ENCODE measurements at places on chromosomes 13 and 19.

DNA sequence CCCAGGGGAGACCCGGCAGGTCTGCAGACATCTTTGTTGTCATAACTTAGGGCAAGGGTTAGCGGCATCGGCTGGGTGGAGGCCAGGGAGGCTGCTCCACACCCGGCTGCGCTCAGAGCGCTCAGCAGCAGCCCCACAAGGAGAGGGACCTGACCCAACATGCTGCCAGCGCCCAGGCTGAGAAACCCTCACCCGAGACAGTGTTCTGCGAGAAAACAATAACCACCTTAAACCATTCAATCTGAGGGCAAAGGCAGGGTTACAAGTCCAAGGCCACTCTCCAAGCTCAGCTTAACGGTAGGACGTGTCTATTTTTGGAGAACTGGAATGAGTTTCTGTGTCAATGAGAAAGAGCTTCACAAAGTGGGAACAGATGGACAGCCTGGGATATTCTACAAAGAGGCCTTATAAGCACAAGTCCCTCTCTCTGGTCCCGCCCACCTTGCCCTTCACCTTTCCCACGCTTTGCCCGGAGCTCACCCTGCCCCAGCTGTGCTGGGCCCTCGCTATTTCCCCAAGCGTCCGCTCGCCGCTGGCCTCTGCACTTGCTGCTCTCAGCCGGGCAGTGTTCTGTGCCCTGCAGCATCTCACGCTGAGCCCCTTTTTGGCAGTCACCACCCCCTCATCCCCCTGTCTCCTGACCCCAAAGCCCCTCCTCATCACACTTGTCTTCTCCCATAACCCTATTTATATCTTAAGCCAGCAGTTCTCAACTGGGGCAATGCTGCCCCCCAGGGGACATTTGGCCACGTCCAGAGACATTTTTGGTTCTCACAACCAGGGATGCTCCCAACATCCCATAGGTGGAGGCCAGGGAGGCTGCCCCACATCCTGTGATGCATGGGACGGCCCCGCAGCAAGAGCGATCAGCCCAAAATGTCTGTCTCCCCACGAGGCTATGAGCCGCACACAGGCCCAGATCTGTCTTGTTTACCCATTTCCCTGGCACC lies 17.6 kb downstream of the PPP1R12C start:
- DNase-seq, result no peak

GRCh38 chr13:30796132-30796572 lies 60.8 kb downstream of the ALOX5AP start:
- DNase-seq, result no peak

- DNase-seq, result no peak
These were observed 39.9 kb upstream of the CCNE1 start for GRCh38 chr19:29771708-29772414.

DNA sequence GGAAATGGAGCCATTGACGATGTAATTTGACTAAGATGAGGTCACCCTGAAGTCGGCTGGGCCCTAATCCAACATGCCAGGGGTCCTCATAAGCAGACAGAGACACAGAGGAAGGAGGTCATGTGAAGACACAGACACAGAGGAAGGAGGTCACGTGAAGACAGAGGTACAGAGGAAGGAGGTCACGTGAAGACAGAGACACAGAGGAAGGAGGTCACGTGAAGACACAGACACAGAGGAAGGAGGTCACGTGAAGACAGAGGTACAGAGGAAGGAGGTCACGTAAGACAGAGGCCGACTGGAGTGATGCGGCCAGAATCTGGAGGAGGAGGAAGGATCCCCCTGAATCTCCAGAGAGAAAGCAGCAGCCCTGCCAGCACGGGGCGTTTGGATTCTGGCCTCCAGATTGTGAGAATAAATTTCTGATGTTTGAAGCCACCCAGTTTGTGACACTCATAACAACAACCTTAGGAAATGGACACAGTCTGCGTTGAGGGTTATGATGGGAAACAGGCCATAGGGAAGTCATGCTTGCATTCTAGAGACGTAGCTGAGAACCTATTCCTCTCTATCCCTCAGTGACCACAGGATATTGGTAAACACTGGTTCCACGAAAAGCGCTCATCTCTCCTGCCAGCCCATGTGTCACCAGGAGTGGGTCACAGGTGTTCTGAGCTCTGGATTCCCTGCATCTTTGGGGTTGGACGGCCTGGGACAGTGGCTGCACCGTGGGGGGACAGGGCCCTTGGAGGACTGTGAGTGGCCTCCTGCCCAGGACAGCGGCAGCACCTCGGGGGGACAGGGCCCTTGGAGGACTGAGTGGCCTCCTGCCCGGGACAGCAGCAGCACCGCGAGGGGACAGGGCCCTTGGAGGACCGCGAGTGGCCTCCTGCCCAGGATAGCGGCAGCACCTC lies 108.5 kb downstream of the SOX1 start:
- no peak for DNase-seq

- no peak for DNase-seq
These were observed 1233.7 kb downstream of the PCDH17 start for GRCh38 chr13:58865286-58865685.

DNA sequence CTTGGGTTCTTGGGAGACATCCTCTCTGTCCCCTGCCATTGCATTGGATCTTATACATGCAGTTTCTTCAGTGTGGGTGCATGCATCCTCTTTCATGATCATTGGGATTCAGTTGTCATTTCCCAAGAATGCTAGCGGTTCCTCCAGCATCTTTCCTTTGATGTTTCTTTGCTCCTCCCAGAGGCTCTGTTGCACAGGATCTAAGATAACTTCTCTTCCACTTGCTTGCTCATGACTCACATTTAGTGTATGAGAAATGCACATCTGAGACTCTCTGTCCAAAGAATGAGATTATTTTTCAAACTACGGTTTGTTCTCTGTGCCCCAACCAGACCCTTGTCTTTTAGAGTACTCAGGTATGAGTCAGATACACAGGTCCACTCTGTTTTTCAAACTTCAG lies 197.1 kb downstream of the NDFIP2 start:
- no peak for DNase-seq

DNA sequence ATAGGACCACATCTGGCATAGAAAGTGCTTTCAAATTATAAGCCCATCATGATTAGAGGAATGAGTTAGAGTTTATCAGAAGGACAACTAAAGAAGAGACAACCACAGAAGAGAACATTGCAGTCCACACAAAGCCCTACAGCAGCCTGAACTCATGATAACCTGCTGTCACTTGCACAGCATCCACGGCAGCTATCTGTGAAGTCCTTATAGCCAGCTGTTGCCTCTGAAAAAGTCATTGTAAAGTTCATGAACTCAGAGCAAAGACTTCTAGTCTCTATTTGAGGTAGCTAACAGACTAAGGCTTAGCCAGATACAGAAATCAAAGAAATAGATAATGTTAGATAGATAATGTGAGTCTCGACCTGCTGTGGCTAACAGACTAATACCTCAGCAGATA lies 450.0 kb downstream of the KLF5 start:
- no peak for DNase-seq

- DNase-seq, result no peak
These were observed 327.5 kb upstream of the DACH1 start for GRCh38 chr13:72194523-72194922.

GRCh38 chr19:47309608-47310007 lies at the start of gene C5AR1:
TSS of gene C5AR1 (plus strand) at chr19:47309861. CDS start at chr19:47309896, 35 bp downstream.
- no peak for DNase-seq

DNA sequence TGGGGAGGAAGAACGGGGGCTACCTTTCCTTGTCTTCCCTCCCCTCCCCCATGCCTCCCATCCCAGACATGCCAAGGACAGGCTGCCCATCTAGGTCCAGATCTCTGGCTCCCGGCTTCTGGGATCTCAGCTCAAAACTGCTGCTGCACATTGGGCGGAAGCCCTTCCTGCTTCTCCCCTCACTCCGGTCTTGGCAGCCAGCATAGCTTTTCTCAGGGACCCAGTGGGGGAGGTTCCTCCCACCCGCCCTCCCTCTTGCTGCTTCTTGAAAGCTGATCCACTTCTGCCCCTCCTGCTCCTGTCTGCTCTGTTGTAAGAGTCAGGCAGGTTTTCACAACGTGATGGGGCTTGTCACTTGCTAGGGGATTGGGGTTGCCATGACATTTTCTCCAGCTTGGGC lies 21.7 kb upstream of the RNF17 start:
- DNase-seq, result no peak

- peak; percentile 48 for DNase-seq
These were observed at the start of gene AKT2 for GRCh38 chr19:40284501-40285352. TSS of gene AKT2 (minus strand) at chr19:40285345. CDS start at chr19:40265267, 20,078 bp downstream.

DNA sequence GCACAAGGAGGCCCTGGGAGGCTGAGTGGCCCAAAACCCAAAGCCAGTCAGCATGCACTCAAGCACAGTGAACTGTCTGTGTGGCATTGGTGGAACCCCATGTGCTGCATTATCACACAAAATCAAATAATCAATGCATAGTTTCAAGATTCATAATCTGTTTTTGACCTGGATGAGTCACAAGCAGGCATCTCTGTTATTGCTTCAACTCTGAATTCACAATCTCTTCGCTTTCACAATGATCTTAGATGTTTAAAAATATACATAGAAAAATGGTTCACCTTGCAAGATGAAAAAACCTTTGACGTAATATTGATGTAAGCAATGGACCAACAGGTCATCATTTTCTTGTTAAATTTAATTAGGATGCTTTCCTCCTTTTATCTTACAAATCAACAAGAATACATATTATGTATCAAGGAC lies 455.4 kb downstream of the IRS2 start:
- DNase-seq, result no peak

DNA sequence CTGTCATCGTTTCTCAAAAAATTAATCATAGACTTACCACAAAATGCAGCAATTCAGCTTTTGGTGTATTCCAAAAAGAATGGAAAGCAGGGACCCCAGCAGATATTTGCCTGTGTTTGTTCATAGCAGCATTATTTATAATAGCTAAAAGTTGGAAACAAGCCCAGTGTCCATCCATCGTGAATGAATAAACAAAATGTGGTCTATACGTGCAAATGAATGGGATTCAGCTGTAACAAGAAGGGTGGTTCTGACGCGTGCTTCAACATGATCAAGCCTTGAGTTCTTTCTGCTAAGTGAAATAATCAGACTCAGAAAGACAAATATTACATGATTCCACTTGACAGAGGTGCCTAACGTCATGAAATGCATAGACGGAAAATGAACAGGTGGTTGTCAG lies 36.4 kb downstream of the PSG11 start:
- DNase-seq, result no peak

- no peak for DNase-seq
These were observed 1.5 kb upstream of the MYADM start for GRCh38 chr19:53865918-53866864.

DNA sequence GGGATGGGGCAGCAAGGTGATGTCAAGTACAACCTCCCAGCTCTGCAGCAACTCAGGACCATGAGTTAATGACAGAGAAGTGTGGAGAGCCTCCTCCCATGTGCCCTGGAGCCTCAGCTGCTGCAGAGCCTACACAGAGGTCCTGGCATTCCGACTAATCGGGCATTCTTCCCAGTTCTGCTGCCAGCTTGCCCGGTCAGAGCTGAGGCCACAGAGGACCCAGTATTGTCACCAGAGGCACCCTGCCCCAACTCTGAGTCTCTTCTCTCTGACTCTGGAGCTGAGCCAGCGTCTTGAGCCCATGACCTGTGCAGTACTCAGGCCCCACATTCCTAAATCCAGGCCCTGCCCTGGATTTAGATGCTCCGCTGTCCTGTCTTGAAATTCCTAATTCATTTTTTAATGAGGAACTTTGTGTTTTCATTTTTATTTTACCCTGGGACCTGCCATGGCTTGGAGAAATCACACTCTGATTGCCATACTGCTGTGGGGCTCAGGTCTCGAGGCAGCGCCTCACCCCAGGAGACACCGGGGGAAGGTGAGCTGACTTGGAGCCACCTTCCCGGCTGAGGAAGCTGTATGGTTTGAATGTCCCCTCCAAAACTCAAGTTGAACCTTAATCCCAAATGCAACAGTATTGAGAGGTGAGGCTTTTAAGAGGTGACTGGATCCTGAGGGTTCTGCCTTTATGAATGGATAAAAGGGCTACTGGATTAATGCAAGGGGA lies 144.9 kb upstream of the ZNF507 start:
- no peak for DNase-seq

DNA sequence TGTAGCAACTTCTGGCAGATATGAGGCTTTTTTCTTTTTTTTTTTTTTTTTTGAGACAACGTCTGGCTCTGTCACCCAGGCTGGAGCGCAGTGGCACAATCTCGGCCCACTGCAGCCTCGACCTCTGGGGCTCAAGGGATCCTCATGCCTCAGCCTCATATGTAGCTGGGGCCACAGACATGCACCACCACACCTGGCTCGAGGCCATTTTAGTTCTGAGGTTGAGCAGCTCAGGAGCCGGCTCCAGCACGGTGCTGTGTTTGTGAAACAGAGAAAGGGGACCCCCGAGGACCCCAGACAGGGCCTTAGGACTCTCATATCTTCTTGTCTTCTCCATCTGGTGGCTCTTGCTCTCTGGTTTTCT lies 3.4 kb upstream of the FLT3LG start:
- DNase-seq, result no peak

DNA sequence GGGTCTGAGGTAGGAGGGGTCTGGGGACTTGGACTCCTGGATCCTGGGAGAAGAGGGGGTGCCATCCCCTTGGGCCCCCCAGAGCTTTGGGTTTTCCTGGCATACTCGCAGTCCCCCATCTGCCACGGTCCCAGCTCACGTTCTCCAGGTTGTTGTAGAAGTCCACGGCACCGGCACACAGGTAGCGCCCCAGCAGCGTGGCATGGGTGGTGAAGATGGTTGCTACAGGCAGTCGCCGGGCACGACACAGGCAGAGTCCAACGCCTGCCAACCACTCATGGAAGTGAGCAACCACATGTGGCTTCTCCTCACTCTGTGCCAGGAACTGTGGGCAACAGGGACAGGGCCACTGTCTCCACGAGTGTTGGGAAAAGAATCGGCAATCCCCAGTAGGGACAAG lies 7.4 kb downstream of the GYS1 start:
- no peak for DNase-seq

- DNase-seq, result no peak
These were observed 379 bp downstream of the LRP3 start for GRCh38 chr19:33194532-33194885.

GRCh38 chr19:54399189-54399588 lies 16.1 kb upstream of the TTYH1 start:
- DNase-seq, result no peak

DNA sequence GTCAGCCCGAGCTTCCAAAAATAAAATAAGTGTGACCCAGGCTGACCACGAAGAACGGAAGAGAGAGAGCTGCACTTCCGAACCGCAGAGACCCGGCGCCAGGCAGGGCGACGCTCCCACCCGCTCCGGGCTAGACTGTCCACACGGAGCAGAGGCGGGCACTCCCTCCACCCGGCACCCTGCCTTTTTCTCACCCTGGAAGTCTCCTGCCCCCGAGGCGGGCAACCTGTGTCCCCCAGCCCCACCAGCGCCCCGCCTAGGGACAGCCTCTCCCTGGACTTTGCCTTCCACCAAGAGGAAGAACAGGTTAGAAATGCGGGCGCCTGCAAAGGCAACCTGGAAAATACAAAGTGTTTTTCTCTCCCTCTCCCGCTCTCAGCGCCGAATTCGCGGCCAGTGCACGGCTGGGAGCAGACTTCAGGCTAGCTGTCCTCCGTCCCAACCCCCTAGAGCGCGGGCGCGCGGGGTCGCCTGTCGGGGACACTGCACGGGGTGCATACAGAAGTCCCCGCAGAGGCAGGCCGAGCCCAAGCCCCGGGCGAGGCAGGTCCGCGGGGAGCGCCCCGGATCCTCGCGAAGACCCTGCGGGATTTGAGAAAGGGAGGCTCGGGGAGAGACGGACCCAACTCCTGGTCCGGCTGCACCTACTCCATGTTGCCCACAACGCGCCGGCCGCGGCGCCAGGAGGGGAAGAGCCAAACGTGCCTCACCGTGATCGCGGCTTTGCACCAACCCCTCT lies 845 bp downstream of the SPRY2 start:
- DNase-seq, result no peak
